ENCODE measurements at places on chromosomes 16 and 17. TPM values are rescaled to one million over a fixed set of nuclear protein-coding genes. Genes with fewer than 3 reads are reported as not detected.

Gene HAGHL
- total RNA-seq, result 0.27 TPM

Gene FZD2
- total RNA-seq, result 0.31 TPM

Gene SYNGR3
- not detected for total RNA-seq

Gene STX1B
- total RNA-seq, result 0.36 TPM

Gene KCNAB3
- total RNA-seq, result not detected

GRCh38 chr16:83906683-83907082 lies 7.8 kb downstream of the MLYCD start:
- peak overlapping the region; percentile 92 for H3K27ac ChIP-seq
- peaks cover 72% of the 10 kb centered on the region for H3K4me1 ChIP-seq
- no peaks in the 10 kb centered on the region for H3K27me3 ChIP-seq
- DNase-seq, result no peak
- H3K4me3 ChIP-seq, result peak overlapping the region; percentile 8

DNA sequence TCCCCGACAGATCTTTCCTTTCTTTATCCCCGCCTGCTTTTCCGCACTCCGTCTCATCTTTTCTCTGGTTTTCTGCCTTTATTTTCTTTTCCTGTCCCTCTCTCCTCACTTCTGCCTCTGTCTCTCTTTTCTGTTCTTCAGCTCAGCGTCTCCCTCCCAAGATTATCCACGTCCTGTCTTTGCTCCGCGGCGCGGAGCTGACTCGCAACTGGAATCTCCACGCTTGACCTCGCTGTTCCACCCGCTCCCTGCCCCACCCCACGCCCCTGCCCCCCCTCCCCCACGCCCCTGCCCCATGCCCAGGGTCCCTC lies 4.9 kb upstream of the LHX1 start:
- H3K4me1 ChIP-seq, result peaks cover 39% of the 10 kb centered on the region
- H3K27ac ChIP-seq, result no peak overlapping the region
- H3K36me3 ChIP-seq, result no peaks in the 10 kb centered on the region
- no peak for DNase-seq
- H3K4me3 ChIP-seq, result peak overlapping the region; percentile 1
- H3K27me3 ChIP-seq, result peaks cover 98% of the 10 kb centered on the region

DNA sequence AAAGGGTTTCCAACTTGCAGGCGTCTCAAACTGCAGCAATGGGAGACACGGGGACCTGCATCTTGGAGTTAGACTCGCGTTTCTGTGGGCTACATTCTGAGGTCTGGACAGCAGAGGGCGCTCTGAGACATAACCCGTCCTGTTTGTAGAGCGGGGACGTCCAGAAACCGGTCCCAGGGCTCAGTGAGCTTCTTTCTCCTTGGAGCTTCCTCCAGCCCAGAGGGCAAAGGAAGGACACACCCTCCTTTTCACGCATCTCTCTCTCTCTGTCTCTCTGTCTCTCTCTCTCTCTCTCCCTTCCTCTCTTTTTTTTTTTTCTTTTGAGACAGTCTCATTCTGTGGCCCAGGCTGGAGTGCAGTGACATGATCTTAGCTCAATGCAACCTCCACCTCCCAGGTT lies 19.8 kb downstream of the COX4I1 start:
- no peaks in the 10 kb centered on the region for H3K27me3 ChIP-seq
- no peak overlapping the region for H3K4me3 ChIP-seq
- H3K36me3 ChIP-seq, result no peaks in the 10 kb centered on the region
- no peaks in the 10 kb centered on the region for H3K4me1 ChIP-seq

GRCh38 chr17:47604598-47604927 lies 45.2 kb upstream of the KPNB1 start:
- peak overlapping the region; percentile 57 for H3K27ac ChIP-seq
- peaks cover 4% of the 10 kb centered on the region for H3K36me3 ChIP-seq
- peaks cover 5% of the 10 kb centered on the region for H3K4me1 ChIP-seq
- no peak overlapping the region for H3K4me3 ChIP-seq

DNA sequence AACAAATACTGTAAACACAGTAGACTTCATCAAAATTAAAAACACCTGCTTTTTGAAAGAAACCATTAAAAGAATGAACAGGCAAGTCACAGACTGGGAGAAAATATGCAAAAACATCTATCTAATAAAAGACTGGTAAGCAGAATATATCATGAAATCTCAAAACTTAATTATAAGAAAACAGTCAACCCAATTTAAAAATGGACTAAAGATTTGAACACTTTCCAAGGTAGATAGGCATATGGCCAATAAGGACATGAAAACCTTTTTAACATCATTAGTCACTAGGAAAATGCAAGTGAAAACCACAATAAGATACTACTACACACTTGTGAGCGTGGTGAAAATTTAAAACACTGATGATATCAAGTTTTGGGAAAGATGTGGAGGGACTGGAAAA lies 218.7 kb downstream of the CEP112 start:
- H3K36me3 ChIP-seq, result no peaks in the 10 kb centered on the region
- no peak for DNase-seq
- no peaks in the 10 kb centered on the region for H3K27me3 ChIP-seq

- H3K27me3 ChIP-seq, result no peaks in the 10 kb centered on the region
- no peak overlapping the region for H3K4me3 ChIP-seq
- no peak overlapping the region for H3K27ac ChIP-seq
- H3K4me1 ChIP-seq, result no peaks in the 10 kb centered on the region
Measured at GRCh38 chr17:16100737-16101400, 101.2 kb downstream of the TTC19 start.

DNA sequence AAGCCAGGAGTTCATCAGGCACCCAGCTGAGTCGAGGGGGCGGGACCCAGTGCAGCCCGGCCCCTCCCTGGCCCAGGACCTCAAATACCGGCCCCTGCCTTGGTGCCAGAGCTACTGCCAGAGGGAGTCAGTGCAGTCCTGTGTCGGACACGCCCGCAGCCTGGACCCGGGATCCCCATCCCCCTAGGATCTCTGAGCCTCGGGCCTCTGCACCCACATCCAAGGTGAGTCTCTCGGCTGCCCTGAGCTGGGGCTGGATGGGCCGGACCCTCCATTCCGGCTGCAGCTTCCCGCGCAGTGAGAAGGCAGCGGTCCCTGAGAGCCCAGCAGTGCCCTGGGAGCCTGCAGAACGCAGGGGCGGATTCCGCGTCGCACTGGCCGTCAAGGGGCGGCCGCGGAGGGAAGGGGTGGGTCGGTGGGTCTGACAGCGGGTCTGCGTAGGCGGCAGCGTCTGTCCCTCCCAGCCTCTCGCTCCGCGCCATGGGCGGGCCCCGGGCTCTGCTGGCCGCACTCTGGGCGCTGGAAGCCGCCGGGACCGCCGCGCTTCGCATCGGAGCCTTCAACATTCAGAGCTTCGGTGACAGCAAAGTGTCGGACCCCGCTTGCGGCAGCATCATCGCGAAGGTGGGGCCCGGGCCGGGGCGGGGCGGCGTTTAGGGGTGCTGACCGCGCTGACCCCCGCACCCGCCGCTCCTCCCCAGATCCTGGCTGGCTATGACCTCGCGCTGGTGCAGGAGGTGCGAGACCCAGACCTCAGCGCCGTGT lies at the start of gene DNASE1L2:
DNASE1L2 (plus strand) TSS at position 108 of the 765 bp plus-strand sequence; CDS start at position 481, 373 bp downstream.
- DNase-seq, result no peak
- peak within 1 kb of the TSS; percentile 5 for H3K4me3 ChIP-seq
- H3K4me1 ChIP-seq, result peaks cover 13% of the 10 kb centered on the region
- H3K27ac ChIP-seq, result no peak within 1 kb of the TSS

GRCh38 chr16:84879569-84880487 lies 60.0 kb downstream of the CRISPLD2 start:
- no peak overlapping the region for H3K27ac ChIP-seq
- H3K36me3 ChIP-seq, result no peaks in the 10 kb centered on the region

DNA sequence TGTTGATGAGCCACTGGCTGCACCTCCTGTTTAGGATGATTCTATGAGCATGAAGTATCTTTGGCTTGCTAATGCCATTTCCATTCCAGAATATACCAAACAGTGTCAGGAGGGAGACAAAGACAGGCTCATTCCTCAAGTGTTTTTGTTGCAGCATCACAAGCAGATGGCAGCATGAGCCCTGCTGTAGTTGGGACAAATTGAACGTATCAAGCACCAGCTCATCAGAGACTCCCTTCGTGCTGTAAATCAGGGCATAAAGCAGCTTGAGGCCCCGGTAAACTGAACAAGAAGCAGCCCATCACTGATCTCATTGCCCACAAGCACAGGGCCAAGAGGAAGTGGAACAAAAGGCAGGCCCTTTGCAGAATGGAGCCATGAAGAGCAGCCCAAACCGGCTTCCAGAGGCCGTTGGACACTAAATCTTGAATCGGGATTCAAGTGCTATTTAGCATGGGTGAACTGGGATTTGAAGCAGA lies 45.9 kb upstream of the HS3ST3A1 start:
- DNase-seq, result no peak
- H3K27ac ChIP-seq, result no peak overlapping the region

- no peak overlapping the region for H3K4me3 ChIP-seq
- DNase-seq, result no peak
- H3K27me3 ChIP-seq, result no peaks in the 10 kb centered on the region
- H3K27ac ChIP-seq, result no peak overlapping the region
- peaks cover 50% of the 10 kb centered on the region for H3K4me1 ChIP-seq
Measured at GRCh38 chr17:28043741-28044140, 1.3 kb downstream of the NLK start.

DNA sequence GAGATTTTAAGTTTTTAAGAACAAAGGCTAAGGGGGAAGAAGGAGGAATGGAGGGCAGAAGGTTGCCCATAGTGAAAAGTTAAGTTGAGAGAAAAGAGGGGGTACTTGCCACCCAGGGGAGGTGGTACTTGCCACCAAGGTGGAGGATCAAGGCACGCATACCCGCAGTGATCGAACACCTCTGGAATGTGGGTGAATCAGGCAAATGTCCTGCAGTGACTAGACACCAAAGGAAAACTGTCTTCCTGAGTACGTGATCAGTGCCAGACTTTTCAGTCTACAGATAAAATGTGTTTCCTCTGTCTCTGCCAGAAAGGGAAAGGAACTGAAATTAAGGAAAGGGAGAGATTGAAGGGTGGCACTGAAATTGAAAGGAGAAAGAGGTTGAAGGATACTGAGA lies 2285.3 kb downstream of the TP53TG3F start:
- H3K27me3 ChIP-seq, result no peaks in the 10 kb centered on the region
- no peak overlapping the region for H3K27ac ChIP-seq
- DNase-seq, result no peak
- no peaks in the 10 kb centered on the region for H3K36me3 ChIP-seq

- H3K4me1 ChIP-seq, result no peaks in the 10 kb centered on the region
- H3K4me3 ChIP-seq, result no peak overlapping the region
- no peaks in the 10 kb centered on the region for H3K27me3 ChIP-seq
- H3K27ac ChIP-seq, result no peak overlapping the region
Measured at GRCh38 chr16:57013229-57013628, 23.9 kb downstream of the NLRC5 start.

- no peak for DNase-seq
- H3K4me1 ChIP-seq, result no peaks in the 10 kb centered on the region
- no peak overlapping the region for H3K27ac ChIP-seq
- H3K36me3 ChIP-seq, result no peaks in the 10 kb centered on the region
- no peak overlapping the region for H3K4me3 ChIP-seq
Measured at GRCh38 chr16:87657621-87658192, 55.4 kb downstream of the JPH3 start.

- H3K36me3 ChIP-seq, result no peaks in the 10 kb centered on the region
- H3K4me3 ChIP-seq, result no peak overlapping the region
- H3K27me3 ChIP-seq, result no peaks in the 10 kb centered on the region
Measured at GRCh38 chr16:56742030-56742984, 12.4 kb downstream of the NUP93 start.

All from gastrocnemius medialis (tissue), 4 donors.